ENCODE measurements at places on chromosomes 11 and 22.

DNA sequence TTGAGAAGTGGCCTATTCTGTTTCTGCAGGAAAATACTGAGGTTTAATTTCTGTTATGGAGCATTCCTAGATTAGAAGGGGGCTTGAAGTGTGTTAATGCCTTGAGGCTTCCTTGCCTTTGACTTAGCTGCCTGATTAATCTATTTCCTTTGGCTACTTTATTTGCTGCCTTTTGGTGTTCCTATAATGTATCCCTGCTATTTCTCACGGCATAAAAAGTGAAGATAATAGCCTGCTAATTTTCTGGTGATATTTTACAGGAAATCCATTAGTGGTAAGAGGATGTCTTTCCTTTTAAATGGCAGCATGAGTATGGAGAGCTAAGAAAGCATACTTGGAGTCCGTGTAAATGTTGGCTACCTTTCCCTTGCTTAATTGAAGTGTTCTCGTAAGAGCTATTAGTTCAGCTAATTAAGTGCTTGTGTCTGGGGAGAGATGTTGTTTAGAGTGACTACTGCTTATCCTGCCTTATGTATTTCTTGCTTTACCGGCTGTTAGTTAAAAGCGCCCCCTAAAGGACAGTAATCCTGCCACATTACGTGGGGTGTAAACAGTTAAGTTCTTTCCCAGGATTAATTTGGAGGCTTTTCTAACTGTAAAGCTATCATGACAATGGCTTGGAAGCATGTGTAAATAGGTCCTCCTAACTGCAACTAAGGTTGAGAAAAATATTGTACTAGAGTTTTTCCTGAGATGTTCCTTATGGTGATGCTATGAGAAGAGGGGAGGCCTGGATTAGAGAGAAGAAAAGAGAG, 45.6 kb downstream of the ZNF280B start:
- no peak for DNase-seq

DNA sequence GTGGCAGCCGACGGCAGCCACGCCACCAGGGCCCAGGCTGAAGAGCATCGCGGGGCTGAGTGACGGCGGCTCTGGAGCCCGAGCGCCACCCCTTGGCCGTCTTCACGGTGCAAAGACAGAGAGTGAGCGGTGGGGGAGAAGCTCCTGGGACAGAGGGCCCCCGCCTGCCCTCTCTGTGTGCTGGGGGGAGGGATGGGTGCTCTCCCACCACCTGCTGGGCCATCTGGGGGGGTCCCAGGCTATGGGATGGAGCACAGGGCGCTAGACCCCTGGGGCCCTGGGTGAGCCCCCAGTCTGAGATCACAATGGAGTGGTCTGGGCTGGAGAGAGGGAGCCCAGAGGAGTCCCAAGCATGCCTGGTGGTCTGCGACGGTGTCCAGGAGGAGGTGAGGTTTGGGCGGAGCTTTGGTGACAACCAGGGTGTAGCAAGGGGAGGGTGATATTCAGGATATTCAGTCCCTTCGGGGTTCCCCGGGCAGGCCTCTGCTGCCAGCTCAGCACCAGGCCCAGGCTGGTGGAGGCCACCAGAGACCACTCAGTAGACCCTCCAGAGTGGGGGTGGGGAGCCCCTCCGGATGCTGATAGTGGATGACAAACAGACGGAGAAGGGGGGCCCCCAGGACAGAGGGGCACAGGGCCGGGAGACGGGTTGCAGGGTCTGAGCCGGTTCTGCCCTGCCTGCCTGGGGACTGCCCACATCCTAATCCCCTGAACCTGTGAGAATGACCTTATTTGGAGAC, 78.1 kb upstream of the PRR5 start:
- no peak for DNase-seq

- DNase-seq: no peak
Observed at GRCh38 chr22:19522190-19522880, 1.9 kb downstream of the CLDN5 start.

DNA sequence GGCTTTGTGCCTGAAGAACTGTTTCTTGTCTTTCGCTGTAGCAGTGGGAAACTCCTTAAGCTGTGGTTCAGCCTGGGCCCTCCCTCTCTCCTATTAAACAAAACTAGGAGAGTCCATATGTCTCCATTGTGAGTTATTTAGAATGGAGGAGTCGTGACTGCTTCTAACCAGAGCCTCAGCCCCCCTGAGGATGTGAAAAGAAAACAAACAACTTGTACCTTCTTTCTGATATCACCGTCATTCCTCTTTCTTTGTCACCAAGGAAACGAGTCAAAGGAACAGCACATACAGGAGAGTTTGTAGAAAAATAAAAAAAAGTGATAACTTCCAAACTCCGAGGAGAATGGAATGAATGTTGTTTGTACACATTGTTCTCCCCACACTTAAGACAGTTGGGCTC, 11.6 kb upstream of the EXT2 start:
- DNase-seq: no peak

- no peak for DNase-seq
Observed at GRCh38 chr22:47210112-47210657, 447.7 kb downstream of the TBC1D22A start.

GRCh38 chr11:41996533-41996932, 537.1 kb upstream of the LRRC4C start:
- no peak for DNase-seq

GRCh38 chr11:12906501-12906900, 102.6 kb upstream of the RASSF10 start:
- DNase-seq: no peak

DNA sequence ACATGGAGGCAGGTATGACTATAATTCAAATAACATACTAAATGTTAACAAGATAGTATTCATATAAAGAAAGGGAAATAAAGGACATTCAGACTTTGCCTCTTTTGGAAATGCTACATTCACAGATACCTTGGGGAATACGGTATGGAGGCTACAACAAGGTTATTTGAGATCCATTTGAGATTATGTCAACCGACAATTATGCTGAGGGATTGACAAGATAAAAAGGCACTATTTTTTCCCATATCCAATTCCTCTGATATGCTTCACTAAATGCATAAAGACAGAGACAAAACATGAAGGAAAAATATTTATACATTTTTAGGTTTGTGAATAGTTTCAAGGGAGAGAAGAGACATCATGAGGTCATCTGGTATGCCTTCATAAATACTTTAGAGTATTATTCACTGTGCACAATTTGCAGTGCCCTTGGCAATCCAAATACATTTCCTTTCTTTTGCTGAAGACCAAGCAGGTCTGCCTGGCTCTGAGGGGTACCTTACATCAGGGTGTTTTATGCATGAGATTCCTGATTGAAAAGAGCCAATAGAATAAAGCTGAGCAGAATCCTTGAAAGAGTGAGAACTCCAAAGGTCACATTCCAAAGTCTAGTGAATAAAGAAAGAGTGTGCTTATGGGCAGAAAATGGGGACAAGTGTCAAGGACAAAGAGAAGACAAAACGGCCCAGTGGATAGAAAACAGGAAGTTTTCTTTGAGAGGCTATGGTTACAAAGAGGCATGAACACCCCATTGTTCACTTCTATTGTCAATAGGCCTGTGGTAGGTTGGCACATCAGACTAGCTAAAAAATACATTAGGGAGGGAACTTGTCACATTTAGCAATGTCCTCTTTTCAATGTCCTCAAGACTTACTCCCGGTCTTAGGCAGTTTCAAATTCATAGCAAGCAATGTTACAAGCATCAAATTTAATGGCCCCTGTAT, 455.8 kb downstream of the LRRC4C start:
- no peak for DNase-seq

- DNase-seq: no peak
Observed at GRCh38 chr22:31192513-31192912, 19.6 kb upstream of the LIMK2 start.

DNA sequence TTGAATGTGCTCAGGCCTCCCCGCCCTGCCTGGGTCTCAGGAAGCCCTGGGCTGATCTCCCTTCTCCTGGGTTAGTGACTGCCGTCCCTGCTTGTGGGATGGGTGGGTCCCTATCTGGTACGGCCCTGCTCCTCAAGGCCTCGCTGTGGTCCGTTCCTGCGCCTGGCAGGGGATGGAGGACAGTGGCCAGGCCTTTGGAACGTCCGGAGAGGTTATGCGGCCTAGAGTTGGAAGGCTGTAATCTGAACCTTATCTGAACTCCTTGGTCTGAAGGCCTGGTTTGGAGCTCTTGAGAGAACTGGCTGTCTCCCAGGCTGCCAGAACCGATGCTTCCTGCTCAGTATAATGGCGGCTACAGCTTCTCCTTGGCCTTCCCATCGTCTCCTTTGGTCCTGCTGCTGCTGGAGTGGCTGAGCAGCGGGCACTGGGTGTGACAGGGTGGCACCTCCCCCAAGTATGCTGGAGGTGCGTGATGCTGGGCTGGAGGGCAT, 72.8 kb downstream of the FLI1 start:
- no peak for DNase-seq

DNA sequence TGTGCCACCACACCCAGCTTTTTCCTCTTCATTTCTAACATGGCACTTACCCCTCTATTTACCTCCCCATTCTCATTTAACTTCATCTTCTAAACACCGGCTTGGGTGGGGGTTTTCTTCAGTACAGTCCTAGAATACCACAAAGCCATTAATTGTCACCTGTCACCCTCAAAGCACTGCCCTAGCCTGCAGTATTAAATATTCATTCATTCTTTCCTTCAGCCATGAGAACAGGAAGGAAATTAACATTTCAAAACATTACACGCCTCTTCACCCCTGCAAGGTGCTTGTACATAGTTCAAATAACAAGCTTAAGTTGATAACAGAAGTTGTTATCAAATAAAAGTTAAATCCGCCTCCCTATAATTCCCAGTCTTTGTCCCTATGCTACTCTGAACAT, 10.7 kb upstream of the VPS37C start:
- DNase-seq: no peak

DNA sequence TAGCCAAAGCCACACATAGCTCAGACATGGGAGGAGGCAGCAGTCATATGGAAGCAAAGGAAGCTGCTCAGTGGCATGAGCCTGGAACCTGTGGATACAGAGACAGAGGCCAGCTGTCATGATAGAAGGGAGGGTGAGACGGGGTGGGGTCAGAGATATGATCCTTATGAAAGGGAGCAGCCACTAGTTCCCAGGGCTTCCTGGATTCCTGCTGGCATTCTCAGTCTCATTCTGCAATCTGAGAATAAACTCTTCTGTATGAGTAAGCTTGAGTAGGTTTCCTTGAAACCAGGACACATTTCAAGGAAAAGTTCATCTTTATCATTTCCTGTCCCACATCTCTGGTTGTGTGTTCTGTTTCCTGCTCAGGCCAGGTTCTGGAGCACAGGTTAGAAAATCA, 220.2 kb upstream of the SNX19 start:
- no peak for DNase-seq

DNA sequence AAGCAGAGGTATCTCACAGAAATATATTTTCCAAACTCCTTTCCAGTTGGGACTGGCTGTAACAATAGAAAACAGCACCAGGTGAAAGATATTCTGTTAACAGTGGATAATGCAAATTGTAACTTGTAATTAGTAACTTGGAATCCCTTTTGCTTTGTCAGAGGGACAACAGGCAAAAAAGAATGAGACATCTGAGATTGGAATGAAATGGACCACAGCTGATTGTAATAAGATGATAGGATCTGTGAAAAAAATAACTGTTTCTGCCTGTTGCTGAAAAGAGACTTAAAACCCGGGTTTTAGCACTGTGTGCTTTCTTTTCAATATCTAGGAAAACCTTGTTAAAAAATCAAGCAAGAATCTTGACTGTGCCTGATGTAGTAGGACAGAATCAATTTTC, 655.7 kb downstream of the METTL15 start:
- DNase-seq: no peak
